Stimulated activated CD4-positive, alpha-beta T cell treated with anti-CD3 and anti-CD28 coated beads, Interleukin-2, amount 100 ng/mL, for 24 hours (primary cell): ENCODE measurements at places on chromosomes 6 and 20.

- no peak for DNase-seq
Observed at GRCh38 chr6:52617087-52617486, 40.2 kb upstream of the TRAM2 start.

DNA sequence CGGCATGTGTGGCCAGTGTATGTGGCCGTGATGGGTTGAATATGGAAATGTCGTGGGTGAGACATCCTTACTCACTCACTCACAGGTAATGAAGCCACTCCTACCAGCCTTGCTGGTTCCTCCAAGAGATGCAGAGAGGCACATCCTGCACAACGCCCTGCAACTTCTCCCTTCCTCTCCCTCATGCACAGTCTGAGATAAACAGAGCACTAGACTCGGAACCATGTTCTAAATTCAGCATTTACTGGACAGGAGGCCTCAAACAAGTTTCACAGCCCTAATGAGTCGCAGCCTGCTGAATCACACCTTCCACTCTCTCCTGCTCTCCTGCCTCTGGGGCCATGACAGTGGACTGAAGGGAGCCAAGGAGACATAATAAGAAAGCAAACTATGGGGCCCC, 91.2 kb downstream of the ISM1 start:
- peak; percentile 20 for DNase-seq

- DNase-seq, result no peak
Observed at GRCh38 chr20:9884061-9884460, 45.2 kb upstream of the PAK5 start.

DNA sequence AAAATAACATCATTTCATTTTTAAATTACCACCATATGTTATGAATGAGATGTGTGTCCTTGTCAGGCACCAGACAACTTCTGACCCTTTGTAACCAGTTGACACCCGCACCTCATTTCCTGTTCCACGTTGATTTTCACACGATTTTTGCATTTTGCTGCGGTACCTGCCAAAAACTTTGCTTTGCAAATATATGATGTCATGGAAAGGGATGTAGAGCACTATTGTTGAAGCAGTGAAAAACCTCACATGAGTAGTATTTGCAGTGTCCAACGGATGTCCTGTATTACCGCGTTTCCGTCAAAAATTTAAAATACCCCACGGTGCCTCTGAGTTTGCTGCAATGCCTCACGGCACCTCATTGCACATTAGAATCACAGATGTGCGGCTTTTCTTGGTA, 115.6 kb downstream of the MTHFD1L start:
- DNase-seq, result no peak

- no peak for DNase-seq
Observed at GRCh38 chr6:134034478-134034877, 17.9 kb downstream of the SLC2A12 start.

GRCh38 chr6:167956983-167957492, 40.4 kb upstream of the KIF25 start:
- no peak for DNase-seq

- no peak for DNase-seq
Observed at GRCh38 chr20:42986143-42986773, 203.4 kb downstream of the PTPRT start.

DNA sequence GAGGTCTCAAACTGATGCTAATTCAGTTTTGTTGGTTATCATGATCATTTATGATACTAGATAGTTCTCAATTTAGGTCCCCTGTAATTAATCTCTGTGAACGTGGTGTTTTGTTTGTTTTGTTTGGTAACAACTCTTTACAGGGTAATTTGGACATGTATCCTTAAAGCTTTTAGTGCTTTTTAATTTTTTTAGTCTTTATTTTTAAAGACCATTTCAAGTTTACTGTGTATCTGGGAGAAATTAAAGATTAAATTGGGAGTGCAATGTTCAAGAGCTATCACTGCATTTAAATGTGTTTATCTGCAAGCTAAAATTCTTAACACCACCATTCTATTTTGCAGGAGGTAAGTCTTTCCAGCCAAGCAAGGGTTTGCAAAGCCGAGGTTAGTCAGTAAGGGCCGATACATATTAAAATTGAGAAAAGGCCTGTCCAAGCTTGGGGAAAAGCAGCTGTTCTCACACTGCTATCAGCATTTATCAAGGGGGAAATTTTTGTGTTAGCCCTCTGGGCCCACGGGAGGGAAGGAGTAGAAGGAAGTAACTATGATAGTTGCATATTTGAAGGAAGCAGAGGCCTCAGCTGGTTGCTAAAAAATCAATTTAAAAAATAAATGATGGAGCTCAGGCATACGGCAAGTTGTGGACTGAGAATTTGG, 59.3 kb upstream of the ZNF217 start:
- no peak for DNase-seq

- DNase-seq, result no peak
Observed at GRCh38 chr6:125944434-125944816, 12.1 kb upstream of the HINT3 start.

GRCh38 chr6:7171119-7171518, 63.4 kb downstream of the RREB1 start:
- DNase-seq, result no peak

DNA sequence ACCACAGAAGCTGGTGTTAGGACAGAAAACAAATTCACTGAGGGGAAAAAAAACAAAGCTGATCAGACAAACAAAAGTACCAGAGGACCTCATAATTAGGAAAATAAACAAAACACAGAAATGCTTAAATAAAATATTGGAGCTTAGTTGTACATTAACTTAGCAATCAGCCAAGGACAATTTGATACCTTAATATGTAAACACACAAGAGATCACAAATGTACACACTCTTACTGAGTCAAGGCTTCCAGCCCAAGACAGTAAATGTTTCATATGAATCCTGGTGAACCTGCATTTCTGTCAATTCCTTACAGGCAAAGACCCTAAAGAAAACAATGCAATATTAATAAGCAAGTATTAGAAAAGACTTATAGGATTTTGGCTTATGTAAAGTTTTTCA, 62.0 kb upstream of the SPTLC3 start:
- DNase-seq, result no peak

- no peak for DNase-seq
Observed at GRCh38 chr6:73367761-73368355, 1.8 kb downstream of the OOEP start.
